ENCODE measurements at places on chromosomes 5 and 9.

GRCh38 chr5:73946278-73946677, 320.3 kb downstream of the ARHGEF28 start:
- peaks cover 4% of the 10 kb centered on the region for H3K4me1 ChIP-seq
- no peak overlapping the region for H3K27ac ChIP-seq
- no peak overlapping the region for H3K4me3 ChIP-seq
- peaks cover 5% of the 10 kb centered on the region for H3K36me3 ChIP-seq

- DNase-seq, result no peak
- H3K27me3 ChIP-seq, result no peaks in the 10 kb centered on the region
- no peak overlapping the region for H3K4me3 ChIP-seq
- no peaks in the 10 kb centered on the region for H3K4me1 ChIP-seq
- no peaks in the 10 kb centered on the region for H3K36me3 ChIP-seq
Measured at GRCh38 chr5:146005264-146005663, 68.9 kb downstream of the SH3RF2 start.

DNA sequence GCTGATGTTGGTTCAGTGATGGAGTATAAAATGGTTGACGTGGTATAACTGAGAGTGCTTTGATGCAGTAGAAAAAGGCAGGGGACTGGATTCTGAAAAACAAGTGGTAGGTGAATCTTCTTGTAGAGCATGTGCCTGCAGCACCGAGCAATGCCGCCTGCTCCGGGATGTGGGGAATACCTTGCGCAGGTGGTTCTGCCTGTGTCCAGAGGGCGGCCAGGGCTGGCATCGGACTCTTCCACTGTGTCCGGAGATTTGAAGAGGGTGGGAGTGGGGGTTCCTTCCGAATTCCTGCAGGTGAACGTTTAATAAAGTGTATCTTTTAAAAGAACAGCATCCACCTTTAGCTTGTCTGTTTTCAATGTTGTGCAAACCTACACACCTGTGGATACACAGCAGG, 238.0 kb downstream of the FANCC start:
- peak; percentile 25 for DNase-seq
- H3K36me3 ChIP-seq, result peaks cover 48% of the 10 kb centered on the region
- no peaks in the 10 kb centered on the region for H3K27me3 ChIP-seq
- H3K27ac ChIP-seq, result peak overlapping the region; percentile 91

- H3K36me3 ChIP-seq, result no peaks in the 10 kb centered on the region
- H3K27ac ChIP-seq, result no peak overlapping the region
- DNase-seq, result no peak
- no peaks in the 10 kb centered on the region for H3K4me1 ChIP-seq
- no peaks in the 10 kb centered on the region for H3K27me3 ChIP-seq
Measured at GRCh38 chr5:62212648-62213047, 93.4 kb upstream of the KIF2A start.

GRCh38 chr5:105680858-105681475, 1989.8 kb downstream of the EFNA5 start:
- no peak overlapping the region for H3K4me3 ChIP-seq
- H3K27me3 ChIP-seq, result no peaks in the 10 kb centered on the region
- no peak overlapping the region for H3K27ac ChIP-seq
- H3K4me1 ChIP-seq, result no peaks in the 10 kb centered on the region

DNA sequence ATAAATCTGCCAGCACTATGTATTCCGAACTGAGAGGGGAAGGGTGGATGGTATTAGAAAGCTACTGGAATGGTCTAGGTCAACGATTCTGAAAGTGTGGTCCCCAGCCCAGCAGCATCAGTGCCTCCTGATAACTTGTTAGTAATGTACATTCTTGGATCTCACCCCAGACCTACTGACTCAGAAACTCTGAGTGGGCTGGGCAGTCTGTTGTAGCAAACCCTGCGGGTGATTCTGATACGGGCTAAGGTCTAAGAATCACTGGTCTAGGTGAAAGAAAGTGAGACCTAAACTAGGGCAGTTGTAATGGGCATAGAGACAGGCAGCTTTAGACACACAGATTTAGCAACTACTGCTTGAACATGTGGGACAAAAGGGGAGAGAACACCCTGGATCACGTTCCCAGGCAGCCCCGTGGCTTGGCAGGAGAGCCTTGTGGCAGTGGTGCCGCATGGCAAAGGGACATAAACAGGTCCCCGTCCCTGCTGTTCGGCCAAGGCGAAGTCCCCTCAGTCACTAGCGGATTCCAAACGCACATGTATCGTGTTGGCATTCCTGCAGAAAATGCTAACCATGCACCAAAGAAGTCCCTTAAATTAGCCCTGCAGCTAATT, 216.3 kb downstream of the TTLL11 start:
- no peak overlapping the region for H3K27ac ChIP-seq
- no peak for DNase-seq
- no peak overlapping the region for H3K4me3 ChIP-seq
- no peaks in the 10 kb centered on the region for H3K4me1 ChIP-seq
- H3K36me3 ChIP-seq, result no peaks in the 10 kb centered on the region

DNA sequence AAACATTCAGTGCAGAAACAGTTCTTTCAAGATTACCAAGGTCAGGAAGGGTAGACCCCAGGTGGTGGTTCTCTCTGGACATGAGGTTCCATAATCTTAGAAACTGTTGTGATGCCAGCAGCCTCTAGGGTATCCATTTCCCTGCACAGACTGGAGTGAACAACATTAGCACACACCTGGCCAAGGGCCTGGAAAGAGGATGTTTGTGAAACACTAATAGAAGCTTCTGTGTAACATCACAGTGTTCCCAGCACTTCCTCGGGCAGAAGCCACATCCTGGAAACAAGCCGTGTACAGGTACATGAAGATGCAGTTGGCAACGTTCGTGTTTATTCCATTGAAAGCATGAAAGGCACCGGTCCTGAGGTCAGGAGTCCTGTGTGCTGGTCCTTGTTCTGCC, 598.2 kb upstream of the KLF4 start:
- no peak overlapping the region for H3K27ac ChIP-seq
- H3K4me3 ChIP-seq, result no peak overlapping the region
- no peak for DNase-seq
- H3K36me3 ChIP-seq, result no peaks in the 10 kb centered on the region
- H3K27me3 ChIP-seq, result no peaks in the 10 kb centered on the region
- H3K4me1 ChIP-seq, result no peaks in the 10 kb centered on the region

GRCh38 chr9:106728860-106729259, 134.1 kb upstream of the ZNF462 start:
- H3K27ac ChIP-seq, result no peak overlapping the region
- no peaks in the 10 kb centered on the region for H3K36me3 ChIP-seq
- no peak for DNase-seq
- H3K27me3 ChIP-seq, result no peaks in the 10 kb centered on the region
- peaks cover 7% of the 10 kb centered on the region for H3K4me1 ChIP-seq

- no peaks in the 10 kb centered on the region for H3K4me1 ChIP-seq
- H3K27ac ChIP-seq, result no peak overlapping the region
- DNase-seq, result no peak
- no peak overlapping the region for H3K4me3 ChIP-seq
Measured at GRCh38 chr5:87649455-87649854, 236.7 kb upstream of the CCNH start.

GRCh38 chr5:77400645-77401044, 91.5 kb downstream of the WDR41 start:
- no peak overlapping the region for H3K27ac ChIP-seq
- H3K4me1 ChIP-seq, result no peaks in the 10 kb centered on the region
- no peaks in the 10 kb centered on the region for H3K27me3 ChIP-seq
- no peak overlapping the region for H3K4me3 ChIP-seq
- no peak for DNase-seq

- no peak for DNase-seq
- H3K27ac ChIP-seq, result no peak overlapping the region
- no peak overlapping the region for H3K4me3 ChIP-seq
- H3K36me3 ChIP-seq, result no peaks in the 10 kb centered on the region
- no peaks in the 10 kb centered on the region for H3K4me1 ChIP-seq
Measured at GRCh38 chr5:82551840-82552385, 273.8 kb upstream of the RPS23 start.

DNA sequence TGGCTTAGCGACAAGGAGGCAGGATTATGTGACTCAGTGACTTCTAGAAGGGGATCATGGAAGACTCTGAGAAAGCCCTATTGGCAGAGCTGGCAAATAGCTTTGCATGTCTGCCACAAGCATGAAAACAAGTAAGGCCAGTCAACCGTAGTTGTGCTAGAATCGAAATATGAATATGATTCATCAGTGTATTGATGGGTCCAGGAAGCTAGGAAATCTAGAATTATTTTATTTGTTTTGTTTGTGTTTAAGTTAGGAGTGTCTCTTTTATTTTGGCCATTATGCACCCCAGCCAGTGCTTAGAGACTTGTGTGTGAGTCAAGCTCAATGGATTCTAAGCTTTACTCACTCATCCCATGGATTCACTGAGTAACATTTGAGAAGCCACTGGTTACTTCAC, 3.8 kb upstream of the ITGA2 start:
- H3K4me3 ChIP-seq, result no peak overlapping the region
- peaks cover 4% of the 10 kb centered on the region for H3K27me3 ChIP-seq
- H3K4me1 ChIP-seq, result peaks cover 21% of the 10 kb centered on the region
- no peak for DNase-seq
- H3K36me3 ChIP-seq, result no peaks in the 10 kb centered on the region

DNA sequence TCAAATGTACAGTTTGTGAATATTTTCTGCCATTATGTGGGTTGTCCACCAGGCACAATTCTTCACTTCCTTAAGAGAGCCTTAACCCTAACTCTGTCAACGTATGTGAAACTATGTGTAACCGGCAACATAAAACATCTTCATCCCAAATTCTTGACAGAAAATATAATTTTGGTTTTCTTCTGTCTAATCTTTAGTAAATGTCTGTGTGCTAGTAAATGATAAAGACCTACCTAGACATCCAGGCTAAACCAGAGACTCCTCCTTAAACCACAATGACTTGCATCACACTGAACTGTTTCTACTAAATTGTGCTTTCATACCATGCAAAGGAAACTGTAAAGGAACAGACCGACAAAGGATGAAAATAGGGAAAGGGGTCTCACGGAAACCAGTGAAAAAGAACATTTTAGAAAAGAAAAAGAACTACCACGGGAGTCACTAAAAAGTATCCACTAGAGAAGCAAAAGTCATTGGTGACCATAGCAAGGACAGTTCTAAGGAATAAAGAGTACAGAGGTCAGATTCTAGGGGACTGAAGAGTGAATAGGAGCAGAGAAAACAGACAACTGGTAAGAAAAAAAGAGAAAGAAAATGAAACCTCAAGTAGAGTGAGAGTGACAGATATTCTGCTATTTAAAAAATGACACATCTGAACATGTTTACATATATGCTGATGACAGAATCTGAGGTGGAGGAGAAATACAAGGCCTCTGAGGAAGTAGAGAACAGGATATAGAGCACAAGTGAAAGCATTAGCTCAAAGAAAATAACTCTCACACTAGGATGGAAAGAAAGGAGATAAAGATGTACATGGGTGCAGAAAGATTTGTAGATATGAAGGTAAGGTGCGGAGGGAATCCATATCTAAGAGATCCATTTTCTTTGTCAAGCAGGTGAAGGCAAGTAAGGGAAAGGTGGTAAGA, 49.4 kb downstream of the FNIP1 start:
- peak overlapping the region; percentile 55 for H3K27ac ChIP-seq
- no peak for DNase-seq
- no peak overlapping the region for H3K4me3 ChIP-seq
- H3K36me3 ChIP-seq, result peaks cover 18% of the 10 kb centered on the region

DNA sequence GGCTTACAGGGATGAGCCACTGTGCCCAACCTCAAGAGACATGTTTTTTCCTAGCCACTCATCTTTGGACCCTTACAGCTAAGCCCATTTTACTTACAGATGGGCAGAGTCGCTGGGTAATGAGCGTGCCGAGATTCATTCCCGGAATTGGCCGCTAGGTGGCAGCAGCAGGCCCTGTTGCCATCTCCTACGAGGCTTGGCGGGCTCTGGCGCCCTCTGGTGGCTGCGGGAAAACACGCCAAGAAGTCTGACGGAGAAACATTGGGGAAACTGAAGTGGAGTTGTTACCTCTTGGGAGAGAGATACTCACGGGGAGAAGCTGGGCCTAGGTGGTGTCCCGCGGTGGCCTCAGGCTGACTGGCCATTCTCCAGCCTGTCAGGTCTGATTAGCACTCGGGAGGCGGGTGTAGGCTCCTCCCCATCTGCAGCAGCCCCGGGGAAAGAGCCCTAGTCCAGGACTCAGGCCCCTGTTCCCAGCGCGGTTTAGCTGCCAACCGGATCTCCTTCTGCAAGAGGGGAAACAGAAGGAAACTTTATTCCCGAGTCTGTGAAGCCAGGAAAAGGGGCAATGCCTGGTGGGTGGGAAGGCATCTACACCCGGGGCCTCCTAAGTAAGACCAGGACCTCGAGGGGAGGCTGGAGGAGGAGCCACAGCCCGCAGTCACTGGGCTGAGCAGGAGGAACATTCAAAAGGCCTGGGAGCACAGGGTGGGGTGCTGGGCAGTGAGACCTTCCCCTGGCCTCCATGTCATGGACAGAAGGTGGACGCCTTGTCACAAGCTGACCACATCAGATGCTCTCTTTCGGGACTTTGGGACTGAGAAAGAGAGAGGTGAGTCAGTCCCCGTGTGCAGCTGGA, 9.7 kb downstream of the PTGES2 start:
- H3K4me1 ChIP-seq, result peaks cover 13% of the 10 kb centered on the region
- DNase-seq, result peak; percentile 97
- H3K27ac ChIP-seq, result no peak overlapping the region
- H3K4me3 ChIP-seq, result no peak overlapping the region
- no peaks in the 10 kb centered on the region for H3K27me3 ChIP-seq
- peaks cover 40% of the 10 kb centered on the region for H3K36me3 ChIP-seq

GRCh38 chr9:122011818-122012498, 81.2 kb downstream of the TTLL11 start:
- H3K27ac ChIP-seq, result no peak overlapping the region
- H3K4me3 ChIP-seq, result no peak overlapping the region
- H3K4me1 ChIP-seq, result peaks cover 17% of the 10 kb centered on the region

DNA sequence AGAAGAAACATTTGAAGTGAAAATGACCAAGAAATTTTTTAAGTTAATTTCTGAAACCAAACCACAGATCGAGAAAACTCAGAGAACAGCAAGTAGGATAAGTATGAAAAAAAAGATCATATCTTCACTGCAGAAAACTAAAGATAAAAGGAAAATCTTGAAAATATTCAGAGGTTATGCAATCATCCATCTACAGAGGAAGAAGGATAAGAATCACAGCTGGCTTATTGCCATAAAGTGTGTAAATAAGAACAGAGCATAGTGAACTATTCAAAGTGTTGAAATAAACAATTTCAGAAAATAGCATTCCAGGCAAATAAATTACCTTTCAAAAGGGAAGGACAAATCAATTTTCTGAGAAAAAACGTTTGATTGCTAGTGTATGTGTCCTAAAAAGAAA, 1191.7 kb upstream of the CDH6 start:
- no peaks in the 10 kb centered on the region for H3K36me3 ChIP-seq
- H3K27ac ChIP-seq, result no peak overlapping the region
- H3K4me1 ChIP-seq, result no peaks in the 10 kb centered on the region
- no peaks in the 10 kb centered on the region for H3K27me3 ChIP-seq

DNA sequence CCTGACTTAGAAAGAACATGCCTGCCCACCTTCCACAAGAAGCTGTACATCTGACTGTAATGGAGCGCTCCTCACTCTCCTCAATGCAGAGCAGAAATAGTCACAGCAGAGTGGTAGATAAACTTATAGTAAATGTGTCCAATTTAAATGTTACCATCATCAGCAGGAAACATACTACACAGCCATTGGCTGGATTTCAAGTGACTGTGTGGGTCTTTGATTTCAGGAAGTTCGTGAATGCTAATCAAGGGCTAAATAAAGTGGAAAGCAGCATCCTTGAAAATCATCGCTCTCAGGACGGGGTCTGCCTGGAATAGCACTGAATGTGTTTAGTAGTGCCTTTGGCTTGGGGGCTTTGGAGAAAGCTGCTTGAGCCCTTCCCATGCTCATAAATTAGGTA, 32.4 kb upstream of the CRHBP start:
- no peak overlapping the region for H3K4me3 ChIP-seq
- no peaks in the 10 kb centered on the region for H3K27me3 ChIP-seq
- DNase-seq, result no peak

GRCh38 chr5:59758566-59758965, 135.0 kb downstream of the PDE4D start:
- no peak overlapping the region for H3K4me3 ChIP-seq
- no peak for DNase-seq
- peaks cover 5% of the 10 kb centered on the region for H3K4me1 ChIP-seq
- H3K27ac ChIP-seq, result no peak overlapping the region
- H3K36me3 ChIP-seq, result no peaks in the 10 kb centered on the region

Measured in stomach (tissue), 19 donors.